ENCODE measurements at places on chromosomes 3 and 15.

DNA sequence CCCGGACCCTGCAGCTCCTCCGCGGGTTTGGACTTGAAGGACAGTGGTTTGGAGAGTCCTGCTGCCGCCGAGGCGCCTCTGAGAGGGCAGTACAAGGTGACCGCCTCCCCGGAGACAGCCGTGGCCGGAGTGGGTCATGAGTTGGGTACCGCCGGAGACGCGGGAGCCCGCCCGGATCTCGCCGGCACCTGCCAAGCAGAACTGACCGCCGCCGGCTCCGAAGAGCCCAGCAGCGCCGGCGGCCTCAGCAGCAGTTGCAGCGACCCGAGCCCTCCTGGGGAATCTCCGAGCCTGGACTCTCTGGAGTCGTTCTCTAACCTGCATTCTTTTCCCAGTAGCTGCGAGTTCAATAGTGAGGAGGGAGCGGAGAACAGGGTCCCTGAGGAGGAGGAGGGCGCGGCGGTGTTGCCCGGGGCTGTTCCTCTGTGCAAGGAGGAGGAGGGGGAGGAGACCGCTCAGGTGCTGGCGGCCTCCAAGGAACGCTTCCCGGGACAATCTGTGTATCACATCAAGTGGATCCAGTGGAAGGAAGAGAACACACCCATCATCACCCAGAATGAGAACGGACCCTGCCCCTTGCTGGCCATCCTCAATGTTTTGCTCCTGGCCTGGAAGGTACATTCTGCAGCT, 634 bp downstream of the MINDY2 start:
- peak; percentile 12 for DNase-seq

DNA sequence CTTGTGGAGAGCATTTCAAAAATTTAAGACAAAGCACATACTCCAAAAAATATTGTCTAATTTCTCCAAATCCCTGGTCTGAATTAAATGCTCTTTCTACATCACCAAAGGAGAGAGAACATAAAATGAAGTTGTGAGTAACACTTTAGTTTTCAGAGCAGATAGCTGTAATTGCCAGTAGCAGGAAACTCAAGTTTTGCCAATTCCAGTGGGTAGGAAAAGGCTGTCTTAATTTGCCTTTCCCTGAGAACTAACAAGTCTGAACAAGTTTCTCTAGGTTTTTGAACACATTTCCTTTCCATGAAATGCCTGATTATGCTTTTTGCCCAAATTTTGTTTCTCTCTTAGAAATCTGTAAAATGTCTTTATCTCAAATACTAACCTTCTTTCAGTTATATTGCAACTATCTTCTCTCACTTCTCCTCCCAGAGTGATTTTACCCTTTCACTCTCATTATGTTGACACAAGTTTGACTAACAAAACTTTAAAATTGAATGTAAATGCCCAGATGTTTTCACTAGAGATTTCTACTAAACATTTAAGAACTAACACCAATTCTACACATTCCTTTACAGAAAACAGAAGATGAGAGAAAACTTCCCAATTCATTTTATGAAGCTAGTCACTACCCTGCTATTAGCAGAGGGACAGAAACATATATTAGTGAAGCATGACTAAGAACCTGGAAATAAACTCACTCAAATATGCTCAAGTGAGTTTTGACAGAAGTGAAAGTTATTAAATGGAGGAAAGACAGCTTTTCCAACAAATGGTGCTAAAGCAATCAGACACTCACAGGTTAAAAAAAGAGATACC, 38.4 kb downstream of the RFX7 start:
- peak; percentile 23 for DNase-seq

DNA sequence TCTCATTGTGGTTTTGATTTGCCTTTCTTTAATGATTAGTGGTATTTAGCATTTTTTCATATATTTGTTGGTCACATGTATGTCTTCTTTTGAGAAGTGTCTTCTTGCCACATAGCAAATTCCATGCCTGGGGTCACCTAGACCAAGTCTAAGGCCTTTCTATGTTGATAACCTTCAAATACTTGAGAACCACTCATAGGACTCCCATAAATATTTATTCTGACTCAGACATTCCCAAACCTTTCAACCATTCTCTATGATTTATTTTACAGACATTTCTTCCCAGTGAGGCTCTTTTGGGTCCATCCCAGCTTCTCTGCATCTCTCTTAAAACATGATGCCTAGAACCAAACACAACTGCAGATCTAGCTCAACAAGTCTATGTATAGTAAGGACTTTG, 69.2 kb downstream of the ATP8B4 start:
- peak; percentile 80 for DNase-seq

DNA sequence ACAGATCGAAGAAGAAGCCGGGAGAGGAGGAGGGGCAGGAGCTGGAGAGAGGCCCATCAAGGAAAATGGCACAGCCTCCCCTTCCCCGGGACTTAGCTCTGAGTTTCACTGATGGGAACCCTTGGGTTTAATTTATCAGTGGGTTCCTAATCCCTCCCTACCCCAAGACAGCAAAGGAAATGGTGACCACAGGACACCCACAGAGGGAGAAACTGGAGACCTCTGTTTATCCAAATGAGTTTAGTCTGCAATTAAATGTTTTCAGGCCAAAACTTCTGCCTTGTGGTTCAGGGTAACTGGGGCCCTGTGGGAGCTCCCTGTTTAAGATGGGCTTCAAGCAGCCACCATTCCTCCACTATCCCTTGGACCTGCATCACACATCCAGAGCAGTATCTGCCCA, 190.8 kb upstream of the TOPAZ1 start:
- no peak for DNase-seq

GRCh38 chr3:168517249-168518071, 421.7 kb upstream of the GOLIM4 start:
- DNase-seq, result no peak

GRCh38 chr3:148459931-148460513, 237.7 kb upstream of the AGTR1 start:
- DNase-seq, result no peak

DNA sequence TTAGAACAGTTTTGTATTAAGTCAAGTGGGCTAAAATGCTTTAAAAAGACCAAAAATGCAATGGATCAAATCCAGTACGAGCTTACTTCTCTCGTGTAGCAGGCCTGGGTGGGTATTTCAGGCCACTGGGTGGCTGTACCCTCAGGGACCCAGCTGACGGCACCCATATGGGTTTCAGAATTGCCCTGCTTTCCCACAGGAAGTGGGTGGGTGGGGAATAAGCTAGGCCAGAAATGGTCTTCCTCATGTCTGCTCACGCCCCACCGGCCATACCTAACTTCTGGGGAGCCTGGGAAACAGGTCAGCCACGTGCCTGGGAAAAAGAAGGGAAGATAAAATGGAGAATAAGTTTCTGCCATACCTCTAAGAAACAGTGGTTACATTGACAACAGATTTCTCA, 20.3 kb downstream of the GPR160 start:
- no peak for DNase-seq

- DNase-seq, result no peak
Measured at GRCh38 chr15:58554758-58555157, 123.0 kb downstream of the LIPC start.

DNA sequence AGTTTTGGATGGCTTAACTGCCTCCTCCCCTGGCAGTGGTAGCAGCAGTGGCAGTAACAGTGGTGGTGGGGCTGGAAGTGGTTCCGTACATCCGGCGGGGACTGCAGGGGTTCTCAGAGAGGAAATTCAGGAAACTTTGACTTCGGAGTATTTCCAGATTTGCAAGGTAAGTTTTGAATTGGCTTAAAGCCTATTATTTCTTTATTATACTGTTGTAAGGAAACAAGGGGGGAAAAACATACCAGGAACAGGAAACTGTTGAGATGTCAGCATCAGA, 1.5 kb downstream of the STXBP5L start:
- no peak for DNase-seq

GRCh38 chr15:42329161-42329560, 30.1 kb upstream of the CAPN3 start:
- DNase-seq, result no peak

DNA sequence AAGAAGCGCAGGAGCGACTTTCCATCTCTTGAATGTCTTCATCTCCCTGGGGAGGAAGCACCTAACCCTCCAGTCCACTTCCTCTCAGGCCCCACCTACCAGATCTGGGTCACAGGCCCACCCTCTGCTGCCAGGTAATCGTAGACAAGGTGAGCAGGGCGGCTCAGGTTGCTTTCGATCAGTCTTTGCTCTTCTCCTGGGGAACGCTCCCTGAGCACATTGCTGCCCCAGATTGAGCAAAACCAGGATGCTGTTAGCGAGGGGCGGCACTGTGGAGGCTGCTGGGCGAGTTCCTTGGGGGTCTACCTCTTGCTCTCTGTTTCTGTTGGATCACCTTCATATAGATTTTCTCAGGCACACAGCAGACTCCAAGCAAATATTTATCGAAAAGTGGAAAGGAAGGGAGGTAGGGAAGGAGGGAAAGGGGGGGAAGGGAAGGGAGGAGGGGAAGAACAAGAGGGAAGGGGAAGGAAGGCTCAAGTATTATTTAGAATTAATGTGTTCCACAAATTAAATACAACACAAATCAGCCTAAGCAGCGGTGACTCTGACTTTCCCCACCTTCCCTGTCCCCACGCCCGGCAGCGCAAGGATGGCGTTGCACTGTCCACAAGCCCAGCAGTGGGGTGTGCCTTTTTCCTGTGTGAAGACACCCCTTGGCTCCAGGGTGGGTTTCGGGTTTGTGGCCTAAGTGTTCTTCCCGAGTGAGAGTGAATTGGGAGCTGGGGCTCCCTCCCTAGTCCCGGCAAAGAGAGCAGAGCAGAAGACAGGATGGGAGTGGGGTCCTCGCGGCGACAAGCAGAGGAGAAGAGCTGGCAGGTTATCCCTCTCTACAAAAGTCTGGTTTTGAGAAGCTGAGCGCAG, 6.1 kb upstream of the PCSK6 start:
- no peak for DNase-seq

- no peak for DNase-seq
Measured at GRCh38 chr3:124804875-124805274, 74.6 kb downstream of the UMPS start.

GRCh38 chr3:69020424-69020823, 6.9 kb upstream of the EOGT start:
- no peak for DNase-seq

- DNase-seq, result peak; percentile 36
Measured at GRCh38 chr15:64284042-64284441, 71.9 kb downstream of the CSNK1G1 start.

GRCh38 chr15:53506370-53506769, 253.1 kb downstream of the WDR72 start:
- no peak for DNase-seq

DNA sequence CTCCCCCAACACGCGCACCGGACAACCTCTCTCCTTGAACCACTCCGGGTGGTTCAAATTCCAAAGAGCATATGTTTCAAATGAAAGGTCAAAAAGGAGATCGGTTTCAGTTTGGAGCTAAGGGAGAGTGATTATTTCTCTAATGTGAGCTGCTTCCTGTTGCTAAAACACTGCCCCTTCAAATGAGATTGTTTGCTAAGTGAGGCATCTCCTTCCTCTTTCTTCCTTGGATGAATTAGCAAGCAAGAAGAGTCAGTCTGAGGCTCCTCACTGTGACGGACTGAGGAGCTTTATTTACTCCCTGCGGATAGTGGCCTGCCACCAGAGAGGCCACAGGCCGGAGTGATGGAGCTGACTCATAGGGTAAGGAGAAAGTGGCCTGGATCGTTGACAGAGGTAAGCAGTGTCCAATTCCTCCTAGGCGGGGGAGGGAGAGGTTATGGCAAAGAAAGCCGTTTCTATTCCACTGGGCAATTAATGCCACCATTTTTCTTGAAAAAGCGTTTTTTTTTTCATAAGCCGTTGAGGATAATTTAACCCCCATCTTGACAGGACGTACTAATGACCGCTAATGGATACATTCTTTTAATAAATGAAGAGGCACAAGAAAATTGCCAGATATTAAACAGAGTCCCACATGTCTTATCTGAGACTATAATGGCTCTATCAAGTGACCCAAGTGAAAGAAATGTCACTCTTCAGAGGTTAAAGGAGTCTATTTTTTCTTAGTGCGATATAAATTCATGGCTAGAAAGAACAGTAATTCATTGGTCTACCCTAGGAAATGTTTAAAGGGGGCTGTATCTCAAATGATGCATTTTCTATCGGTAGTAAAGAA, 167.0 kb upstream of the ANKRD28 start:
- peak; percentile 50 for DNase-seq
